Panc1 (cell line): ENCODE measurements at places on chromosomes 6 and 20. TPM values are rescaled to one million over a fixed set of nuclear protein-coding genes. Genes with fewer than 3 reads are reported as not detected.

The ECT2L gene
- not detected for total RNA-seq

DNA sequence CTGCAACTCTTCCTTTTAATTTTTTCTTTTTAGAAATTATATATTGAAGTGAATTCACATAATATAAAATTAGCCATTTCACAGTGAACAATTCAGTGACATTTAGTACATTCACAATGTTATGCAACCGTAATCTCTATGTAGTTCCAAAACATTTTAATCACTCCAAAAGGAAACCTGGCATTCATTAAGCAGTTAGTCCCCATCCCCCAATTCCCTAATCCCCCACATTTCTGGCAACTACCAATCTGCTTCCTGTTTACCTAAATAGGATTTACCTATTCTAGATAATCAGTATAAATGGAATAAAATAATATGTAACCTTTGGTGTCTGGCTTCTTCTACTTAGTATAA, 8.5 kb upstream of the DDX27 start:
- no peak for DNase-seq

DNA sequence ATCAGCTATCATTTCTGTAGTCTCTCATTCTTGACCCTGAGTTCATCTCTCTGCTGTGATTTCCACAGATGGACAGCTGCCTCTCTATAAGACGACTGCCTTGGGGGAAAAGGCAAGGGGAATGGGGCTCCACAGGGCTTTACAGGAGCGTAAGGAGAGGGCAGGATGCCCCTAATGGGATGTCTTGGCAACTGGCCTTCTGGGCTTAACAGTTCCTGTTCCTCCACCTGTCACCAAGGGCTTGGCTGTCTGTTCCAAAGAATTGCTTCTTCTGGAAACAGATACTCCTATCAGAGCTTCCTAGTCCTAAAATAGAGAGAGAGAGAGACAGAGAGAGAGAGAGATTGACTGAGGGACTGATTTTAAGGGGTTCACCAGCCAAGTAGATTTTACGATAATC, 181.9 kb downstream of the TMEM200A start:
- DNase-seq = no peak

The SPATA25 gene
- total RNA-seq = 1.8 TPM
